Astrocyte of the cerebellum (primary cell): ENCODE measurements at places on chromosomes 16 and 17.
A peak's percentile ranks its signal among the peaks of the same experiment; 100 is the strongest.

- no peak for DNase-seq
Observed at GRCh38 chr16:47459603-47460002, 1.3 kb downstream of the ITFG1 start.

DNA sequence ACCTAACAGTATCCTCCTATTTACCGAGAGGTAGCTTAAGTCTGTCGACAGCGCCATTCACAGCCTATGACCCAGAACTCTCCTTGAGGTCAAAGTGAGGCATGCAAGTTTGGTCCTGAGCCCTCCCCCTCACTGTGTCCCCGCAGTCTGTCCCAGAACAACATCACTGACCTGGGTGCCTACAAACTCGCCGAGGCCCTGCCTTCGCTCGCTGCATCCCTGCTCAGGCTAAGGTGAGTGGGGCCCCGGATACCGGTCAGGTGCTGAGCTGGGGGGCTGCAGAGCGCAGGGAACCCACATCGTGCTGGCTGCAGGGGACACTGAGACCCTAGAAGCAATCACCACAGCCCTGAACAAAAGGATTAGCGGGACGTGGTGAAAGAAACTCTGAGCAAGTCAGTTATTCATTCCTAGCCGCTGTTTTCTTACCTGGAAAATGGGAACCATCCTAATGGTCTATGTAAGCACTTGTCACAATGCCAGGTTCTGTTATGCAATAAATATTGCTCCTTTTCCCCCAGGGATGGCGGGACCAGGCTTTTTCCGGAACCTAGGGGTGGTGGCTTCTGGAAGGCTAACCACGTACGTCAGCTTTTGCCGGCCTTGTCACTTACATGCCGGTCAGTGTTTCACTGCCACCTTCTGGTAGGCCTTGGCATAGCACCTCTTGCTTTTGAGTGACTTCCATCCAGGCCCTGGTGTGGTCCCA, 23.8 kb downstream of the DEXI start:
- DNase-seq = peak; percentile 93

DNA sequence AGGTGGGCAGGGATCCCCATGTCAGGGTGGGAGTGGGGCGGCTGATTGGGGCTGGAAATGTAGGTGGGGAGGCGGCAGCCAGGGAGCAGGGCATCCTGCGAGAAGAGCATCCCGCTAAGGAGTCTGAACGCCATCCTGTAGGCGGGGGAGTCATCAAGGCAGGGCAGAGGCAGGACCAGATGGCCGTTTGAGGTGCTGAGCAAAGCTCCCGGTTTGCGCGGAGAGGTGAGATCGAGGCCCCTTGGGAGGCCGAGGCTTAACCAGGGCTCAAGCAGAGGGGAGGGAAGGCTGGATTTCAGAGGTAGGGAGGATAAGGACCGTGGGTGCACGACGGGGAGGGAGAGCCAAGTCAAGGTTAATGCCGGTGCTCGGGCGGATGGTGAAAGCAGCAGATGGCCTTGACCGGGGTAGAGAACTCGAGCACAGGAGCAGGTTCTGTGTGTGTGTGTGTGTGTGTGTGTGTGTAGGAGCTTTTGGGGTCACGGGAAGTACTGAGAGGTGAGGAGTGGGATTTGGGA, 472 bp upstream of the NME2 start:
- DNase-seq = no peak

GRCh38 chr17:68290955-68291835, at the start of the genes ARSG and SLC16A6:
TSS of gene ARSG (plus strand) at chr17:68291495. CDS start at chr17:68307494, 15,999 bp downstream.
TSS of gene SLC16A6 (minus strand) at chr17:68291127. CDS start at chr17:68278320, 12,807 bp downstream.
- no peak for DNase-seq

DNA sequence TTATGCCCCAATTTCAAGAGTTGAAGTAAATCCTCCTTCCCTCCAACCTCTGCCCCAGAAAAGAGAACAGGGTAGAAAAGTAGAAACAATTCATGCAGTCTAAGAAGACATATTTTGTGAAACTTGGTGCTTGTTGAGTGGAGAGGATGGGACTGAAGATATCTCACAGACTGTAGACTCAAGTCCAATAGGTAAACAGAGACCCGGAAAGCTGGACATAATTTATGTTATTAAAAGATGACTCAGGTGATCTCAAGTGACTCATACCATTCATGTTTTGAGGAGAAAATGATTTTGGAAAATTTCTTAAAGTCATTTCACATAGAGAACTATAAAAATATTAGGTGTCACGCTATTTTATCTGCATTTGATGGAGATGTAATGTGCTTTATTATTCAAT, 203.1 kb upstream of the SOX9 start:
- DNase-seq = no peak

DNA sequence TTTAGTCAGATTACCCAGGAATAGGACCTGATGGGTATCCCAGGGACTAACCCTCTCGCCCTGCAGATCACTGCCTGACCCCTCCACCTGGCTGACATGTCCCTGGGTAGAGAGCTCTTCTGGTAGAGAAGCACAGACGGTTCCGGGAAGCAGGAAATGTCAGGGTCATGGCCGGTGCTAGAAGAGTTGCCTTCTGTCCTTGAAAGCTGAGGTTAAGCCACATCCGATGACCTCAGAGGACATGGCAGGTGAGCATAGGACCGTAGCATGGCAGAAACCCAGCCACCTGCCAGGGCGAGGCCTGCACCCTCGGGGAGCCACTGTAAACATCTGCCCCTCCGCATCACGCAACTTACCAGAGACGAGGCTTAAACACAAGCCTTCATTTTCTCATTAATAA, 483.7 kb downstream of the SOX9 start:
- DNase-seq = no peak

- no peak for DNase-seq
Observed at GRCh38 chr17:14590459-14591250, 289.8 kb downstream of the HS3ST3B1 start.

DNA sequence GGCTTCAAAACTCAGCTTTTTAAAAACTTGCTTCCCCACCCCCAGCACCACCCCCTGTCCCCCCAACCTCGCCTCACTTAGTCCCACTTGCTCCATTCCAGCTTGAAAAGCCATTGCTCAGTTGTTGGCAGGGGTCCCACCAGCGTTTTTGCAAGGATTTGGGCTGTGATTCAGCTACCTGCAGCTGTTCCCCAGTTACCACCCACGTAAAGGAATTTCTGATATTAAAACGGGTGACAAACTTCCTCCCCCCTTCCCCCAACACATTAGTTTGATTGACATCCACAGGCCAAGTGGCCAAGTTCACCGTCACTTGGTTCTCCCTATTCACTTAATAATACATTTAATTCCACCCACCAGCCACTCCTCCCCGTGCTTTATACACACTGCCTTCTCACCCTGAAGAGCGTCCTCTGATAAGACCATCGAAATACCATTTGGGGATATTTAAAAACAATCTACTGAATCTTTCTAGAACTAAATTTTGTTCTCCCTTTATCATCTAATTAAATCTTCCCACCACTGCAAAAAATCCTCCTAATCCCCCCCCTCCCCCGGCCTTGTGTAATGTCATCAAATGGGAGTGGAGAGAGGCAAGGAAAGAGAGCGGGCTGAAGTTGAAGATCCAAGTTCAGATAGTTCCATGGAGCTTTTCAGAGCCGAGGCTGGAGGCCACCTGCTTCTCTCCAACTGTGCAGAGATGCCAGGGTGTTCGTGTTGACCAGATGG, 55.1 kb downstream of the SOX9 start:
- DNase-seq = no peak

DNA sequence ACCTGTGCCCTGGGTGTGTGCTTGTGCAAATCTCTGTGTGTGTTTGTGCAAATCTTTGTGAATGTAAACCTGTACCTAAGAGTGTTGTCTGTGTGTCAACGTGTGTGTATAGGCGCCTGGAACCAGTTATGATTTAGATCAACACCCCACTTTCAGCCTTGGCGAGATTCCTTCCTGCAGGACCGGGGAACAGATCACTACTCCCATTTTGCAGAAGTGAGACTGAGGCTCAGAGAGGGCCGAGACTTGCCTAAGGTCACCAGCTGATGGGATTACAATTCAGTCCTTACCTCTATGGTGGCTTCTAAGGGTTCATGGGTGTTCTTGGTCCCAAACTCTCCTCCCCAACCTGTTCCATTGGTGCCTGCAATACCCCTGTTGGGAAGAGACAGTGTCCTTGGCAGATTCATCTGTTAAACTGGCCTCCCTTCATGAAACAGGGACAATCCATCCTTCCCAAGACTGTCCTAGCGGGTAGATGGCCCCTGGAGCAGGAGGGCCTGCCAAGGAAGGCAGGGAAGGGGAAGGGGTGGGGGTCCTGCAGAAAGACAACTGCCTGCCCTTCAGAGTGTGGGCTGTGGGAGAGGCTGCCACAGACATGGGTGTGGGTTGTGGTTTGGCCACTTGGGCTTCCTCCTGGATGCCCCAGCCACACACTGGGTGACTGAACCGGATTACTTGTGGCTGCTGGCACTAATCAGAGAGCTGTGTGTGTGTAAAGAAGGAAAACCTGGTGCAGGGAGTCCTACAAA, 6.9 kb upstream of the MAPK7 start:
- no peak for DNase-seq

DNA sequence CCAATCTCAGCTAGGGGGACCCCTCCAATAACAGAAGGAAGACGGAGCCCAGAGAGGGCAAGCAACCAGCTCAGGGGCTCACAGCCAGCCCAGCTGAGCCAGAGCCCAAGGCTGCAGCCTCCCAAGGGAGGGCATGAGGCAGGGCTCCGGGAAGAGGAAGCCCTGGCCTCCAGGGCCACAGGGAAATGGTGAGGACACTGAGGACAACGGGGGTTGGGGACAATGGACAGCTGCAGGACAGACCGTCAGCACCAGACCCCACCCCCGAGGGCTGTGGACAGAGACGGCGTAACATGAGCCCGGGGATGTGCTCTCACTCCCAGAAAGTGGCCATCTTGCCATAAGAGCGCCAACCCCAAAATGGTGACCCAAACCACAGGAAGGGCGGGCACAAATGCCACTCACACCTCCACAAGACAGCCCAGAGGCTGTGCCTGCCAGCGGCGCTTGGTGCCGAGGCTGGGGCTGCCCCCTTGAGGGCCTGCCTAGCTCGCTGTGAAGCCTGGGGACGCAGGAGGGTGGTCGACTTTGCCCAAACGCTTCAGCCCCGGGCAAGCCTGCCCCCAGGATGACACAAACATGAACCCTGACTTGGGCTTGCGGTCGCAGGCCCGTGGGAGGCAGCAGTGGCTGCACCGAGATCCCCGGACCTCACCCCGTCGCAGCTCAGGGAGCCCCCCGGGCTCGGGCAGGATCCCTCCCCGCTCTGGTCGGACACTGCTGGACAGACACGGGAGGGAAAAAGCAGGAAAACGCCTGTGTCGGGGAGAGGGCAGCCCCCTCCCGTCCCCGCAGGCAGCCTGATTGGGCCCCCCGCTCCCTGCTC, 10.5 kb downstream of the PIMREG start:
- no peak for DNase-seq

GRCh38 chr17:17813725-17814095, 23.1 kb downstream of the SREBF1 start:
- no peak for DNase-seq

DNA sequence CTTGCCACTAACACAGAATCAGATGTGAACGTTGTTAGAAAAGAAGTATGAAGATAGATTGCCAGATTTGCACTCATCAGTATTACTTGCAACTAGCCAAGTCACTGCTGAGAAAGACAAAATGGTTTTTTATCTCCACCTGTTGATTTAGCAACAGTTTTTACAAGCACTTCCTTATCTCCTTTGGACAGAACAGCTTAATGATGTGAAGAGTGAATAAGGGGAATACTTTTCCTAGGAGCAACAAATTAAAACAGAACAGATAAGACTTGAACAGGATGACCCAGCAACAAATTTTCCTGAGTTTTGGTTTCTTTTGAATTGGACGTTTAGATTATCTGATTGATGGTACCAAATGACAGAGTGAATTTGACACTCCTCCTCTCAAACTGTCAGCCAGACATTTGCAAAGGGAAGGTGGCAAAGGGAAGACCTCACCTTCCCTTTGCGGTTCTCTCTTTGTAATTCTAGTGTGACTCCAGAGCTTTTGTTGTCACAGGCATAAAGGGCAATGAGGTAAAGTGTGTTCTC, 130.6 kb downstream of the NLK start:
- DNase-seq = no peak

GRCh38 chr17:47252209-47252608, 1.4 kb upstream of the ITGB3 start:
- no peak for DNase-seq

DNA sequence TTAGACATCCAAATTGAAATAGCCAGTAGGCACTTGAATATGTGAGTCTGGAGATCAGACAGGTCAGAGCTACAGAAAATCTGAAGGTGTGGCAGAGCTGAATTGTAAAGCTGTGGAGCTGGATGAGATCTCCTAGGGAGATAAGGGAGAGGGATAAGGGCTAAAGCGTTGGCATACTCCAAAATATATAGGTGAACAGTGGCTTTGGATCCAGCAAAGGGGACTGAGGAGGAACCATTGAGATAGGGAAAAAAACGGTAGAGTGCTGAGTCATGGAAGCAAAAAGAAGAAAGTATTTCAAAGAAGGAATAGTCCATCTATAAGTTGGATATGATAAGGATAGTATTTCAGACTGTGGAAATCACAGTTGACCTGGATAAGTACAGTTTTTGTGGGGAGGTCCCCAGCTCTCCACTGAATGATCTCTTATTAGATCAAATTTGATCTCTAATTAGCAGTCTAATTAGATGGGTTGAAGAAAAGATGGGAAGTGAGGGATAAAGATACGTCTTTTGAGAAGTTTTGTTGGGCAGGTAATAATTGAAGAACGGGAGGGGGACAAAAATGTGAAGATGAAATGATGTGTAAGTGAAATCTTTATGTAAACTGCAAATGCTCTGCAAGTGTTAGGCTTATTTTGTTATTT, 587 bp upstream of the DBF4B start:
- DNase-seq = no peak

DNA sequence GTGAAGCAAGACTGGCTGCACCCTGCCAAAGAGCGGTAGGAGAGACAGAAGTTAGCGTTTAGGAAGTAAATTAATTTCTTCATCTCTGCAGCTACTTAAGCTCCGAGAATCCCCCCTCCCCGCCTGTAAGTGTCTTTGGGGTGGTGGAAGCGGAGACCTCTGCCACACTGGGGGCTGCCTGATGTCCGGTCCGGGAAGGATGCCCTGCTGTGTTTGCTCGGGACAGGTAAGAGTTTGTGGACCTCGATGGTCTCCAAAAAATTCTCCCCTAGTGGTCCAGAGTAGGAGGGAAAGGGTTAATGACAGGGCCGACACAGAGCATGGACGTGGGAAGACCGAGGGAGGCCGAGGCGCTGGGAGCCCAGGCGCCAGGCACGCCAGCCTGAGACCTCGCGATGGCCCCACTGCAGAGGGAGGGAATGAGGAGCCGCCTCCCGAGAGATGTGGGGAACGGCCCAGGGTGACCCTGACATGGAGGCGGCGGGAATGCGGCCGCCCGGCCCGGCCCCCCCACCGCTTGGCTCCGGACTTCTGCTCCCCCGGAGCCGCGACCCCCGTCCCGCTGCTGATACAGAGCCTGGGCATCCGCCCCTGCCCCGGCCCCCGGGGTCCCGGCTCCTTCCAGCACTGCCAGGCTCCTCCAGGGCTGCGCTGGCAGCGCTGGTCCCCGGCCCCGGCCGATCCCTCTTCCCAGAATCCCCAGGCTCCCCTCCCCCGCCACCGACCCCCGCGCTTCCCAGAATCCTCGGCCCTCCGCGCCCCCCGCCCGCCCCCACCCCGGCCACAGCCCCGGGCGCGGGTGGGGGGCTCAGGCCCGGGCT, 680 bp downstream of the ZNF629 start:
- DNase-seq = no peak
